Activated CD4-positive, alpha-beta T cell treated with anti-CD3 and anti-CD28 coated beads, Interleukin-2, amount 50 U/mL, for 48 hours (primary cell): ENCODE measurements at places on chromosomes 16 and 17.

DNA sequence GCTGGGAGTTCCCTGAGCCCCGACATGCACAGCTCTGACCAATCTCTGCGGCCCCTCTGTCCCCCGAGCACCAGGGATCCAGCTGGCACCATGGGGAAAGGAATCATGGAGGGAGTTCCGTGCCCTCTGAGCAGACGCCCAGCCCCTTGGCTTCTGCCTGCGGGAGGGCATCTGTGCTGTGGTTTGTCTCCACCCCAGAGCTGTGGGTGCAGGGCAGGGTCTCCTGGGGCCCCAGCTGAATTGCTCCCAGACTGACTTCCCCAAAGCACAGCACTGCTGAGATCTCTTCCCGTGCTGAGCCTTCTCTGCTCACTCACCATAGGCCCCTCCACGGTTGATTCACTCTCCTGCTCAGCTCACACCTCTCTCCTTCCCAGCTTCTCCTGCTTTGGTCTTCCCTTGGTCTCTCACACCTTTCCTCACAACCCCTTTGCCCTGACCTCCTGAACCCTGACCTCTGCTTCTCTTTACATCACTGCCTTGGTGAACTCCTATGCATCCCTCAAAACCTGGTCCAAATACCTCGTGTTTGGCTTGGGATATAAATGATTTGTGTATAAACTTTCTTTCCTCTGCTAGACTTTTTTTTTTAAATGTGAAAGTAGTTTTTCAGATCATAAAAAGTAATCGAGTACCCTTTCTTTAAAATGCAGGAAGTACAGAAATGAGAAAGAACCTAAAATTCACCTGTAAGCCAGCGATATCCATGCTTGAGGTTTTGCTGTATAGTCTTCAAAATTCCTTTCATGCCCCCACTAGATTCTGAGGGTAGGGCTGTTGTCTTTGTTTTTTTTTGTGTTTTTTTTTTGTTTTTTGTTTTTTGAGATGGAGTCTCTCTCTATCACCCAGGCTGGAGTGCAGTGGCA, 265.3 kb downstream of the SEC14L1 start:
- DNase-seq: no peak

DNA sequence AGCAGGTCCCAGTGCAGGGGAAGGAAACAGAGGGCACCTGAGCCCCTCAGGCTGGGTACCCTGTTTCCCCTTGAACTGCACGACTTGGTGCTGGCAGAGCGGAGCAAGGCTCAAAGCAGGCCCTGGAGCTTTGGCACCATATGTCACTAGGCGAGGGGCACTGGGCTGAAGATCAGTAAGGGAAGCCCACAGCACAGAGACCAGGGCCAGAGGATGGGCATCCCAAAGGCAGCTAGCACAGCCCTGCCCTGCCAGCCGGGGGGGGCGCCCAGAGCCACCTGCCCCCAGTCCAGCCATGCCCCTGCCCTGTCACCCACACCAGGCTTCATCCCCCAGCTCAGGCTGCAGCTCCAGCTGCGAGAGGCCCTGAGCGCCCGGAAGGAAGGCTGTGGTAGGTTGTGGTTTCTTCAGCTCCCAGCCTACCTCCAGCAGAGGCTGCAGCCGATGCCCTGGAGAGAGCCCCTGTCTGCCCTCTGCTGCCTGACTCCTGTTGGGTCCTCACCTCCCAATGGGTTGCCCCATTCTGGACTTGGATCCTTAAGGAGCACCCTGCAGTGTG, 10.9 kb downstream of the NHERF1 start:
- DNase-seq: no peak

GRCh38 chr16:89404561-89404960, 85.8 kb downstream of the ANKRD11 start:
- no peak for DNase-seq

GRCh38 chr16:70466805-70467076, 12.3 kb downstream of the FCSK start:
- DNase-seq: no peak

DNA sequence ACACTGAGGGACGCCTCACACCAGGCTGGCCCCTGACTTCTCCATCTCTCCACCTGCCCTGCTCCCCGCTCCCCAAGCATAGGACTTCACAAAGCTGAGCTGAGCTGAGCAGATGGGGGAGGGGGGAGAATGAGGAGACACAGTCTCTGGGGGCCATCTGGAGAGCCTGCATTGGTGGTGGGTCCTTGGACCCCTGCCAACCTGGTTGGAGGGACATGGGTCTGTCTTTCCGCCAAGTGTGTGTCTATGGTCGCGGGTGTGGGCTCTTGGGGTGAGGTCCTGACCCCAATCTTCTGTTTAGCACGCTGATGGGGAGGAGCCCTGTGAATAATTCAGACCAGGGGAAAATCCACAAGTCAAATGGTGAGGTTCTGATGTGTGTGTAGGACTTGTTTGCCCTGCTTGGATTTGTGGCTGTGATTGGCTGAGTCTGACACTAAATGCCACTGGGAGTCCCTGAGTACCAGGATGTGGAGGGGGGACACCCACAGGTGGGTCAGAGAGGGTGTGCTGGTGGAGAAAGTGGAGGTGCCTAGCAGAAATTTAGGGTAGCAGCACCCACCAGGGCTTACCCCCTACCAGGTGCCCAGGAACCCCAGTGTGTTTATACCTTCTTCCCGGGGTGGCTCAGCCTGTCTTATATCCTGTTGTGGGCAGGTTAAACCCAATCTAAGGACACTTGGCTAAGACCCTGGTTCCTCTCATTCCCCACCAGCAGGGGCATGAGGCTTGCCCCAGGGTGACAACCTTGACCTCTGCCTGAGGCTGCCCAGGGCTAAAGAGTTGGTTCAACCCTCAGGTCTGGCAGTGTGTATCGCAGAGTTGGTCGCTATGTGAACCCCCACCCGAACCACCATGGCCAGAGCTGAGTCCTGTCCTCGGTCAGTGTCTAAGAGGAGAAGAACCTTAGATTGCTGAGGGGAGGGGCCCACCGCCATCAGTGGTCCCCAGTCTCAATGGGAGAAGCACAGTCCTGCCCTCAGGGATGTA, 2.1 kb downstream of the FMNL1 start:
- peak; percentile 79 for DNase-seq
